ENCODE measurements at places on chromosomes 6 and 20.

- DNase-seq = no peak
These were observed 279.6 kb upstream of the SULF2 start for GRCh38 chr20:48064929-48065328.

DNA sequence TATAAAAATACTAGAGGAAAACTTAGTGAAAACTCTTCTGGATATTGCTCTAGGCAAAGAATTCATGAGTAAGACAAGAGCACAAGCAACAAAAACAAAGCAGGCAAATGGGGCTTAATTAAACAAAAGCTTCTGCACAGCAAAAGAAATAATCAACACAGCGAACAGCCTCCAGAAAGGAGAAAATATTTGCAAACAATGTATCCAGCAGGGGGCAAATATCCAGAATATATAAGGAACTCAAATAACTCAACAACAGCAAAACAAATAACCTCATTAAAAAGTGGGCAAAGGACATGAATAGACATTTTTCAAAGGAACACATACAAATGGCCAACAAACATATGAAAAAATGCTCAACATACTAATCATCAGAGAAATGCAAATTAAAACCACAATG lies 17.1 kb upstream of the HECA start:
- no peak for DNase-seq

DNA sequence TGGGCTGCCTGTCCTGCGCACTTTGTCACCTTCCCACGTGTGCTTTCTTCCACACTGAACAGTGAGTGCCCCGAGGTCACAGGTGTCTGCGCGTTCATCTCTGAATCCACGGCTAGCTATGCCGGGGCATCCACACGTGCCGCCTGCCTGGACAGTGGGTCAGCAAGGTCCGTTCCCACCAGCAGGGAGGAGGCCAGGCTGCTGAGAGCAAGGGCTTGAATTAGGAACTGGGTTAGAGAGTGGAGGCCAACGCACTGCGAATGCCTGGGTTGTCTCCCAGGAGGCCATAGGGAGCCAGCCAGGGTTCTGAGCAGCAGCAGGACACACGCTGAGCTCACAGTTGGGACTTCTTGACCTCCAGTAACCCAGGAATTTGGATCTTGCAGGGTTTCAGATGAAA lies 248.1 kb downstream of the TAF4 start:
- no peak for DNase-seq

DNA sequence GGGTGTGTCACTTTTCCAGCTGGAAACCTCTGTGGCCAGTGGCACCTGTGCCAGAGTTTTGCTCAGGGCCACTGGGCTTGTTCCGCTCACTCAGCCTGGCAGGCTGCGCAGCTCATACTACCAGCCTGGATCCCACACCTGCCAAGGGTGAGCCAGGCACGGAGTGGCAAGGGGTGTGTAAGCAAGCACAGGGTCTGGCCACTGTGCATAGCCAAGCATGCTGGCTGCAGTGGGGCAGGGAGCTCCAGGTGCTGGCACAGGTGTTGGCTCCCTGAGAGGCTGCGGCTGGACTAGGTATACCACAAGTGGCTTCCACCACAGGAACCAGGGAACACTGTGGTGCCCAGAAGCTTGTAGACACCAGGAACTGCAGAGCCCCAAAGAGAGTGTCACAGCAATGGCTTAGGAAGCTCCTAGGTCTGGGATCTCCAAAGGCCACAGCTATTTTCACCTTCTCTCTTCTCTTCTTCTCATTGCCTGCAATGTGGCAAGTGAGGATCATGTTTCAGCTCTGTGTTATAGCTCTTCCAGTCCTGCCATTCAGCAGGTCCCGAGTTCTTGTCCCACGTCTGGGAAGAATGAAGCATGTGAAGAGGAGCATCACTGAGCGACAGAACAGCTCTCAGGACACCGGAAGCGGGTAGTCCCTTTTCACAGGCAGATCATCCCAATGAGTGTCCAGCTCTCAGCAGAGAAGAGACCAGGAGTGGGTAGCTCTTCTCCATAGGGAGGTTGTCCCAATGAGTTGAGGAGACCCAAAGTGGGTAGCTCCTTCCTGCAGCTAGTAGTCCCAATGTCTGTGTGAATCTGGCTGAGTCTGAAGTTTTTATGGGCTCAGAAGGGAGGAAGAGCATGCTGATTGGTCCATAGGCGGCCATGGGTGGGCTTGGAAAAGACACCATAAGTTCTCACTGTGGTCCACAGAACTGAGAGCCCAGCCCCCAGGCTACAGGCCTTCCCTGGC lies 41.3 kb downstream of the WASF1 start:
- no peak for DNase-seq

- DNase-seq = no peak
These were observed 1170.0 kb upstream of the CITED2 start for GRCh38 chr6:140544431-140544830.

GRCh38 chr6:139257821-139258398 lies 33.9 kb downstream of the TXLNB start:
- no peak for DNase-seq
